MCF 10A (cell line): ENCODE measurements at places on chromosomes 1 and 21. TPM values are rescaled to one million over a fixed set of nuclear protein-coding genes. Genes with fewer than 3 reads are reported as not detected.

GRCh38 chr1:11602981-11603380, 51.2 kb downstream of the FBXO2 start:
- no peak for DNase-seq
- no peaks in the 10 kb centered on the region for H3K36me3 ChIP-seq
- H3K4me3 ChIP-seq: no peak overlapping the region
- H3K27me3 ChIP-seq: peaks cover 28% of the 10 kb centered on the region

- H3K36me3 ChIP-seq: peaks cover 5% of the 10 kb centered on the region
- no peak overlapping the region for H3K4me3 ChIP-seq
- H3K4me1 ChIP-seq: peaks cover 23% of the 10 kb centered on the region
- no peaks in the 10 kb centered on the region for H3K27me3 ChIP-seq
- DNase-seq: no peak
Observed at GRCh38 chr1:204093421-204093717, 20.5 kb downstream of the SOX13 start.

GRCh38 chr1:101178341-101178687, 58.5 kb upstream of the S1PR1 start:
- DNase-seq: no peak
- H3K27me3 ChIP-seq: no peaks in the 10 kb centered on the region
- H3K4me3 ChIP-seq: no peak overlapping the region
- H3K27ac ChIP-seq: no peak overlapping the region
- H3K4me1 ChIP-seq: peaks cover 8% of the 10 kb centered on the region

The TFF3 gene
- not detected in 2 replicates for total RNA-seq

The SERTAD4 gene
- 0.19 TPM in 1 of 2 replicates, not detected in the other for total RNA-seq
